Uterine smooth muscle cell (primary cell): ENCODE measurements at places on chromosomes 5 and 9. TPM values are rescaled to one million over a fixed set of nuclear protein-coding genes. Genes with fewer than 3 reads are reported as not detected.

Gene DDX41
- 89.5 and 108 TPM in 2 replicates for total RNA-seq

Gene EXOSC2
- 33.1 and 77.2 TPM in 2 replicates for total RNA-seq

Gene ANGPTL2
- 24.1 and 89.6 TPM in 2 replicates for total RNA-seq

Gene AK8
- 0.11 and 0.75 TPM in 2 replicates for total RNA-seq

Gene CDO1
- 3.4 and 9.5 TPM in 2 replicates for total RNA-seq

Gene FOXD4L6
- 0.11 and 0.12 TPM in 2 replicates for total RNA-seq

Gene CDC25C
- total RNA-seq, result 3.4 and 22.4 TPM in 2 replicates

Gene PCDHB10
- total RNA-seq, result 0.11 and 0.12 TPM in 2 replicates

Gene GRAMD2B
- total RNA-seq, result 11.5 and 17.0 TPM in 2 replicates

Gene RLN1
- total RNA-seq, result 0.22 TPM in 1 of 2 replicates, not detected in the other

Gene ZNF883
- total RNA-seq, result 1.2 and 2.2 TPM in 2 replicates

Gene KLF4
- total RNA-seq, result 3.3 and 10.9 TPM in 2 replicates

Gene GABBR2
- total RNA-seq, result 0.11 and 0.12 TPM in 2 replicates

Gene OLFML2A
- total RNA-seq, result 17.4 and 39.5 TPM in 2 replicates

Gene PDE6A
- total RNA-seq, result not detected in 2 replicates

Gene PLAC8L1
- total RNA-seq, result not detected in 2 replicates

Gene LCN6
- total RNA-seq, result not detected in 2 replicates

Gene OSMR
- 52.6 and 59.1 TPM in 2 replicates for total RNA-seq

Gene CENPK
- 12.2 and 37.4 TPM in 2 replicates for total RNA-seq

Gene FAM163B
- not detected in 2 replicates for total RNA-seq

Gene SPINK5
- not detected in 2 replicates for total RNA-seq

Gene IRX4
- 0.11 TPM in 1 of 2 replicates, not detected in the other for total RNA-seq

Gene ACO1
- 71.9 and 93.7 TPM in 2 replicates for total RNA-seq

Gene SHOC1
- under 0.01 TPM in 1 of 2 replicates, not detected in the other for total RNA-seq

Gene ZNF483
- 1.9 and 2.4 TPM in 2 replicates for total RNA-seq

Gene MLANA
- not detected in 2 replicates for total RNA-seq
